ENCODE measurements at places on chromosomes 6 and 20.
A peak's percentile ranks its signal among the peaks of the same experiment; 100 is the strongest.

GRCh38 chr6:10613723-10614122 lies 80.7 kb downstream of the C6orf52 start:
- DNase-seq, result no peak

DNA sequence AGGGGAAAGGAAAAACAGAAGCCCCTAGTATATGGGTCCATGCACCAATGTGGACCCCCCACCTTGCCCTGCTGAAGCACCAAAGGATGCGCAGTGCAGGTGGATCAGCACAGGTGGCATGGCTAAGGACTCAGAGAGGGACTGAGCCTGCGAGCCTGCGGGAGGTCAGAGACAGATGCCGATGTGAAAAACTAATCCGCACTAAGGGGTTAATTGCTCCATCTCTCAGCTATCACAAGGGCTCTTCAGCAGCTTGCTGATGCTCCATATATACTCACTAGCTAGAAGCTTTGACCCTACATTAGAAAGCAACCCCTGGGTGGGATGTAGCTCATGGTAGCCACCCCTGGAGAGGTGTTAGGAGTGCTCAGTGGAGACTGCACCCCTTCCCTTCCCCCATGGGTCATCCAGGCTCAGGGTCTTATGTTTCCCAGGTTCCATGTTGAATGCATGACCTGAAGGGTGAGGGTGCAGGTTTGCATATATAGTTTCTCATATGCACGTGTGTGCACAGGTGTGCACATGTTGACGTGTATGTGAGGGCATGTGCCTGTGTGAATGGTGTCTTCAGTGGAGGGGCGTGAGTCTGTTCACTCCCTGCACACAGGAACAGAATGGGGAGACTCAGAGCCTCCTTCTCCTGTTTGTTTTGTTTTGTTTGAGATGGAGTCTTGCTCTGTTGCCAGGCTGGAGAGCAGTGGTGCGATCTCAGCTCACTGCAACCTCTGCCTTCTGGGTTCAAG lies 13.4 kb upstream of the IP6K3 start:
- DNase-seq, result no peak

DNA sequence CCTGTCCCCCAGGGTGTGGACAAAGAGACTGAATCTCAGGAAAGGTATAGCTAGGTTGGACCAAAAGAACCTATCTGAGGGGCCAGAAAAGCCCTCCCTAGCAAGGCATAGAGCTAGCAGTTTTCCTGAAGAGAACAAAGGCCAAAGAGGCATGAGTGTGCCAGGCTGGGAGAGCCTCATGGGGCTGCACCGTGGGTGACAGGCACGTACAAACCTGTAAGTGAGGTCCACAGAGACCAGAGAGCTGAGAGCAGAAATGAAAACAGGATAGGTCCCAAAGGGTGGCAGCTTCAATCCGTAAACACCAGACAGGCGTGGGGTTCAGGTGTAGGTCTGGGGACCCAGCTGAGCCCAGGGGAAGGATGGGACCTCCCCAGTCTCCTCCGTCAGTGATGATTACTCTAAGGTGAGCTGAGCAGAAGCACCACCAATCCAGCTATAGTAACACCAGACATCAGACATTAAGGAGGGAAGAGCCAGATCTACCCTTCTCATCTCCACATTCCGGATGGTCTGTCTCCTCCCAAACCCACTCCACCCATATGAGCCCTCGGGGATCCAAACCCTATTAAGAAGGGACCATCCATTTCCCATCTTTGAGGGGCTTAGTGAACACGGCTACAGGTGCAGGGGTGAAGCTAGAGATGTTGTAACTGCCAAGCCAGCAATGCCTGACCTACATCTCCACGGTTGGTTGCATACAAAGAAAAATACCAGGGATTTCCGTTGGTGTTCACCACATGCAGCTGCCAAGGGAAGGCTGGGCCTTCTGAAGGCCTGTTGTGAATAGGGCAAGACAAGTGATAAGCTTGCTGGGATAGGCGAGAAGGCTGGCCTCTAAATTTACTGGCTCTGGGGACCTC lies 38.3 kb downstream of the BCL2L1 start:
- no peak for DNase-seq

DNA sequence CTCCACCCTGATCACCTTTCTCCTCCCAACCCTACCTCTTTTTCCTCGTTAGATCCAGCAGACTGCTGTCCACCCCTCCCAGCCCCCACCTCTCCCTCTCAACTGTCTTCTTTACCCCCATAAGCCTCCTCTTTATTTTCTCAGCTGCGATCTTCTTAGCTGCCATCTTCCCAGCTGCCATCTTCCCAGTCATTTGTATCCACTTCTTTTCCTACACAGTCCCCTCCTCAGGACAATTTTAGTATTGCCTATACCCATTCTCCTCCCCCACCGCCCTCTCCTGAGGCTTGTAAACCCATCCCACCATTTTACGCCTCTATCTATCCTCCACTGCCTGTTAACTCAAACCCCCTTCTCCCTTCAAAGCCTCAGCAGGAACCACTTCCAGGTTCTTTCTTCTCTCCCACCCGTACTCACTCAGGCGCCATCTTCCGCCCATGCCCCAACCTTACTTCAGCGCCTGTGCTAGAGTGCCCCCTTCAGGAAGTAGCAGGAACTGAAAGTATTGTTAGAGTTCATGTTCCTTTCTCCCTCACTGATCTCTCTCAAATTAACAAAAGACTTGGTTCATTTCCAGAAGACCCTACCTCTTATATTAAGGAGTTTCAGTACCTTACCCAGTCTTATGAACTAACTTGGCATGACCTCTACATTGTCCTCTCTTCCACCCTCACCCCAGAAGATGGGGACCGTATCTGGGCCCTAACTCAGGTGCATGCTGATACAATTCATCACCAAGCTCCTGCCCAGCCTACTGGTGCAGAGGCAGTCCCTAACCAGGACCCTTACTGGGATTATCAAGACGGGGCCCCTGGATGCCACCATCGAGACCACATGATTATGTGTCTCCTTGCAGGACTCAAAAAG lies 236.0 kb downstream of the ADGRG6 start:
- DNase-seq, result peak; percentile 46

DNA sequence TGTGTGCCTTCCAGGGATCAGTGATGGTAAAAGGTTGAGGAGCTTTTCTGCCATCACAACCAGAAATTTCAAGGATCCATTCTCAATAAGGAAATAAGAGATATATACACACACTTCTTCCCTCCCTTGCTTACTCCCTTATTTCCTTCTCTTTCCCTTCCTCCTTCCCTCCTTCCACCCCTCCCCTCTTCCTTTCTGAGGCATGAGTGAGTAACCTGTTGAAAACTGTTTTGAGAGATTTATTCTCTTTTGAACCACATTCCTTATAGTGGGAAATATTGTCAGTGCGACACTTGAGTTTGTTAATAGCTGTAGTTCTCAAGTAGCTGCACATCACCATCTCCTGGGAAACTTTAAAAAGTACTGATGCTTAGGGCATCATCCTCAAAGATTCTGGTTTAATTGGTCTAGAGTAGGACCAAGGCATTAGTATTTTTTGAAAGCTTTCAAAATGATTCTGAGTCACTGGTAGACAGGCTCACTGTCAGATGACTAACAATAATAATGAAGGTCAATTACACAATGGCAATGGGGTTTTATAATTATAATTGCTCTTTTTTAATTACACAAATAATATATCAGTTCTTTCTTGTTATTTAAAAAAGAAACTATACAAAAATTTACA lies 109.9 kb downstream of the POPDC3 start:
- no peak for DNase-seq

GRCh38 chr6:44133003-44133931 lies 5.9 kb downstream of the TMEM63B start:
- DNase-seq, result no peak

GRCh38 chr6:131823276-131823902 lies 15.6 kb downstream of the ENPP1 start:
- no peak for DNase-seq

GRCh38 chr6:14770040-14770439 lies 475.8 kb upstream of the JARID2 start:
- DNase-seq, result no peak

DNA sequence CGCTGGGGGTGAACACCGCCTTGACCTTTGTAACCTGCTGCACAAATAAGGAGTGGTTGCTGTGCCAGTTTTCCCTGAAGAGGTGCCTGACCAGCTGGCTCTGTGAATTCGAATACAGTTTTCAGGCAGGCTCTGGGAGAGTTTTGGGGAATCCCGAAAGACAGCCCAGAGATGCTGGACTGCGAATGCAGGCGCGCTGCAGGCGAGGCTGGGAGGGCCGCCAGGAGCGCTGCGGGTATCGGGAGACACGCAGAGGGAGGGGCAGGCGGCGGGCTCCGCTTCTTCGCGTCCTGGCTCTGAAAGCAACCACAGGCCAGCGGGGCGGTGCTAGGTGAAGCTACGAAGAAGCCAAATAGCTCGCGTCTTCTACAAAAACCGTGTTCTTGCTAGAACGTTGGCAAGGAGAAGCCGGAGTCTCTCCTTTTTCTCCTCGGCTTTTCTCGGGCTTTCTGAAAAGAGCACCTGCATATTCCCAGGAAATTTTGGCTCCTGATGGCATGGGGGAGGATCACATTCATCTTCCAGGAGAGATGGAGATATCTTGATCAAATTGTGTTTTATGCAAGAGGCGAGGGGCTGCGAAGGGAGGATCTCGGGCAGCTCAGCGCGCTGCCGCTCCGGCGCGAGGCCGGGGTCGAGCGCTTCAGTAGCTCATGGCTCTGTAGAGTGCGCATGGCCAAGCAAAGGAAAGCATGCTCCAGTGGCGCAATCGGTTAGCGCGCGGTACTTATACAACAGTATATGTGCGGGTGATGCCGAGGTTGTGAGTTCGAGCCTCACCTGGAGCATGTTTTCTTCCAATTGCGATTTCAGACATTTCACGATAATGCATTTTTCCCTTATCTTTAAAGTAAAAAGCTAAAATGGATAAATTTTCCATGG lies 158.1 kb upstream of the ZNF184 start:
- DNase-seq, result peak; percentile 86

- no peak for DNase-seq
Observed at GRCh38 chr6:30443657-30444450, 45.5 kb upstream of the HLA-E start.

GRCh38 chr6:148423133-148423532 lies 80.5 kb downstream of the SASH1 start:
- no peak for DNase-seq

- DNase-seq, result no peak
Observed at GRCh38 chr20:50484271-50484976, 25.8 kb upstream of the PTPN1 start.

GRCh38 chr6:118469468-118469867 lies 78.6 kb upstream of the PLN start:
- DNase-seq, result no peak

GRCh38 chr6:84601366-84601765 lies 163.0 kb downstream of the TBX18 start:
- DNase-seq, result no peak

DNA sequence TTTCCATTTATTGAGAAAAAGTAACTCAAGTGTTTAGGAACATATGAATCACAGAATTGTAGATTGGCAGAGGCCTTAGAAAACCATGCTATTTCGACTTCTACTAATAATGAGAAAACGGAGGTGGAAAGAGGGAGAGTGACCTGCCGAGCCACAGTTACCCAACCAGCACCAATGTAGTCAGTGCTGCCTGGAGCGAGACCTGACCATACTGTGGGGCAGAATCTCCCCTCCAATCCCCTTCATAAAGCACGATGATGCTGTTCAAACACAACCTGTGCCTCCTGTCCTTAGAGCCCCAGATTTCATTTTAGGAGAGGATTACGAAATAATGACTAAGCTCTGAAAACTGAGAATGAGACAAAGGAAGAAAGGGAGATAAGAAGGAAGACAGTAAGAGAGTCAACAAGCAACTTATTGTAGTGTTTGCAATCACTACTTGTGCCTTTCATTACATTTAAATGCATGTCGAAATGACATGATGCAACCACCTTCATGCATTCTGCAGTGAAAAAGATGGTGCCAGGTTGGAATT lies 70.6 kb downstream of the ATXN1 start:
- peak; percentile 72 for DNase-seq

DNA sequence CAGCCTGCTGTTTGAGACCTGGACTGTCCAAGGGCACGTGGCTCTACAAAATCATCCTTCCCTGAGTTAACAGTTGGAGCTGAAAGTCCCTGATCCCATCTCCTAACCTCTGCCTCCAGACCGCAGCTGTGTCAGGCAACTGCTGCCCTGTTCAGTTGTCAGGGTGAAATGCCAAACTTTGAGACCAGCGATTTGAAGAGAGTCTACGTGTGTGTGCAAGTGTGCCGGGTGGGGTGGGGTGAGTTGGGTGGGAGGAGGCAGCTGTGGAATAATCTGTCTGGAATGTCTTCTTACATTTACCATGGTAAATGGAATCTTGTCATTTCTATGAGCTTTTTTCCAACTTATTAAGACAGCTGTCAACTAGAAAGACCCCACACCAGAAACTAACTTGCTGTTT lies 81.0 kb upstream of the FAM8A1 start:
- DNase-seq, result no peak

Data from activated CD4-positive, alpha-beta T cell treated with anti-CD3 and anti-CD28 coated beads for 48 hours (primary cell).